ENCODE measurements at places on chromosomes 4 and X.

DNA sequence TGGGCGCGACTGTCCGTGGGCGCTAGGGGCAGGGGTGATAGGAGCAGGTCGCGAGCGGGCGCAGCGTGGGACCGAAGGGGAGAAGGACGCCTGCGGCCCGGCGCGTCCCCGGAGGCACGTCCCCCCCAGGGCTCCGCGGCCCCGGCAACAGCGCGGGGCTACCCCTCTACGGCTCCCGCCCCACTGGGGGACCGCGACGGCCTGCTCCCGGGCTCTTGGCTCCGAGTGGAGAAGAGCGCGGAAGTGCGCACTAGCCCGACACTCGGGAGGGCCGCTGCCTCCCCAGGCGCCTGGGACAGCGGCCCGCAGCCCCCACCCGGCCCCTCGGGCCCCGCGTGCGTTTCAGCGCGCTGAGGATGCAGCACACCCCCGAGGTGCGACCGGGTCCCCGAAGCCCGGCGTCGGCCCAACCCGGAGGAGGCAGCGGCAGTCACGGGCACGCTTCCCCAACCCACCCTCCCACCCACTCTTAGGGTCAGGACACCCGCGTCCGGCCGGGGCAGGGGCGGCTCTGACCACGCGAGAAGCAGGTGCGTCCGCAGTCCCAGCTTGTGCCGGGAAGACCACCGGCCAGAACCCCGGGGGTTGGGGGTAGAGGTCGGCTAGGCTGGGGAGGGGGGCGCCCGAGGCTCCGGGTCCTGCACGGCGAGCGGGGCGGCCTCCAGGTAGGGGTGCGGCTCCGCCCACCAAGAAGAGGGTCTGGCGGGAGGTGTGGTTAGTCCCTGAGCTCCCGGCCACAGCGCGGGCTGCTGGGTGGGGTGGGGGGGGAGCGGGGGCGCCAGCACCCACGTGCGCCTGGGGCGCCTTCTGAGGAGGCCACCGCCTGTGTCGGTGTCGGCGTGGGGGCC lies 18.5 kb upstream of the NAT8L start:
- no peak for DNase-seq

DNA sequence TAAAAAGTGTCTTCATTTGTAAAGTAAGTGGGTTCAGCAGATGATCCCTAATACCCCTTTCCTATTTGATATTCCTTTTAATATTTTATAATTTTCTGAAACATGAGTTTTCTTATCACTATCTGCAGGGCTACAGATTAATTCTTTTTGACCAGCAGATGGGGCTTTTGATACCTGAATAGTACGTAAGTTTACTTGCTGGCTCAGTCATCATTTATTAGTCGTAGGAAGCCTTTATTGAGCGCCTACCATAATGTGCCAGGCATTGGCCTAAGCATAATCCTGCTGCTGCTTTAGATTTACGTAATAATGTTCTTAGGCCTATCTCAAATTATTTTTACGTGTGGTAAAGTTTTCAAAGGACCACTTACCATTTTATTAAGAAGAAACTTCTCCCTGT lies 33.1 kb downstream of the OSTC start:
- DNase-seq: peak; percentile 18

DNA sequence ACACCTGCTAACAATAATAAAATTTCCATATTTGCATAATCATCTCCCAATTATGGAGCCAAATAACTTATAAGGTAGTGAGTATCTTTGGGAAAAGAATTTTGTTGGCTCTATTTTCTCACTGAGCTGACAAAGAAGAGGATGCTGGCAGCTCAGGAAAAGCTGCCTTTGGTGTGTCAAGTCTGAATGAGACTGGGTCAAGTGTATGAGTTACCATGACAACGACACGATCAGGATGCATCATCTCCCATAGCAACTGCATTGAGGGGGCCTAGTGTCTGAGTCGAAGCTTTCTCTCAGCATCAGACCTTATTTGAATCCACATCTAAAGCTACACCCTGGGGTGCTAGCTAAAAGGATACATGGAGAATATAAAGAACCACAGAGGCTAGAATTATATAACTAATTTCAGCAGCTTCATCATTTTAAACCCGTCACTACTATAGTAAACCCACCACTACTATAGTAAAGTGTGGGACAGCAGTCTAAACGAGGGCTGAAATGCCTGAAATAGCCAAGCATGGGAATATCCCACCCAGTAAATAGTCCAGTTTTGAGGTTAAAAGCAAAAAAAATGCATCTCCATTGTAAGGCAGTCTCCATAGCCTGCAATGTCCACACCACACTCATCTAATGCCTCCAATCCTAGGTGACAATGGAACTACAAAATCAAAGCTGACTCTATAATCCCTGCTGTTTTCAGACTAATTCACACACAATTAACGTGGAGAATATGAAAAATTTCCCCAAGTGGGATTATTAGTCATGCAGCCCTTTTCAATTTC lies 16.0 kb downstream of the GSPT2 start:
- no peak for DNase-seq

DNA sequence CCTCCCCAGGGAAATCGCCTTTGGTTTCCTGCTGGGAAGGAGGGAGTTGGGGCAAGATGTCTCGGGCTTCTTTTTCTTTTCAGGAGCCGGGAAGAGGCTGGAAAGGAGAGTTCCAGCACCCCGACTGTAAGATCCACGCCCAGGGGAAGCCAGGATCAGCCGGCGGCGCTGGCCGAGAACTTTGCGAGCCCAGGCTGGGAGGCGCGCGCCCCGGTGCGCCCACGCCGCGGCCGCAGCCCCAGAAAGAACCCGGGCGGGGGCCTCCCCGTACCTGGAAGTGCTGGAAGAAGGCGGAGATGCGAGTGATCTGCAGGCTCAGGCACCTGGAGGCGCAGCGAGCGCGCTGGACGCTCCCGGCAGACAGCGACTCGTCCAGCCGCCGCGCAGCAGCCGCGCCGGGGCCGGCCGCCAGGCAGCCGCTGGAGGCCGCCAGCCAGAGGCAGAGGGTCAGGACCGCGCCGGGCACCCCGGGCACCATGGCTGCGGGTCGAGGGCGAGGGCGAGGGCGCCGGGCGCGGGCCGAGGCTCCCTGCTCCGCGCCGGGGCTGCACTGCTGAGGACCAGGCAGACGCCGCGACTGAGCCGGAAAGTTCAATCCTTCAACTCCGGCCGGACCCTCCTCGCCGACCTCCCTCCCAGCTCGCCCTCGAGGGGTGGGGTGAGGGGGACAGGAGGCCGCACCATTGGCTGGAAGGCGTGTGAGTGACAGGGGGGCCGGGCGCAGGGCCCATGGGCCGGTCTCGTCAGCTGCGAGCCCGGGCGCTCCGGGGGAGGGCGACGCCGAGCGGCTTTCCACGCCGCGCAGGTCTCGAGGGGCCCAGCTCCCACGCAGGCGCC lies at the start of gene ANOS1:
Gene ANOS1 (minus strand): TSS at position 579 of the 837 bp plus-strand sequence. CDS start 101 bp downstream, at position 478.
- peak; percentile 23 for DNase-seq

DNA sequence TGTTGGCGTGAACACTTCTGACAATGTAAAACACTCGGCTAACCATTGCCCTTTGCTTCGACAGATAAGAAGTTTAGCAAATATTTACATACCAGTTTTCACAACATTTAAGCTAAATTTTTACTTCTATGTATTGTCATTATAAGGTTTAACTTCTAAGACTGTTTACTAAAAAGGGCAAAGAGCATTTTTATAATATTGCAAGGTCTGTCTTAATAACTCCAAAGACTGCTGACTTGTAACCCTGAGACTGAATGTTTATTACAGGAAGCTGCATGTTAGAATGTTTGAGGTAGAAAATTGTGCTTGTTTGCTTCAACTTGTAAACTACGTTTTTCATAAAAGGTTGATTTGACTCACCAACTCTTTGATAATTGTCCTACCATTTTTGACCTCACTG lies 213.2 kb upstream of the RPS6KA3 start:
- DNase-seq: no peak

DNA sequence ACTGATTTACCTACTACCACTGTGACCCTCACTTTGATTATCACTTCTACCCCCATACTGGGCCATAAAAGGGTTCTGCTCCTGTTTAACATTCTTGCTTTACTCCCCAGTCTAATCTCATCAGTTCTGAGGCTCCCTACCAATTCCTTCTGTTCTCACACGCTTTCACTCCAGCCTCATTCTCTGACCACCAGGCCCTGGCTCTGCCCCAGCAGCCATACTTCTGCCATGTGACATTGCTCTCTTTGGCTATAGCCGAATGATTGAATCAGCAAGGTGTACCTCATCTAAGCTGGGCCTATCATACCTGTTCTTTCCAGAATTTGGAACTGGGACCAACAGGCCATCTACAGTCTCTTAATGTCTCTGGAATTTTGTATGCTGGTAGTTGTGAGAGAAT lies 14.4 kb upstream of the ELF2 start:
- no peak for DNase-seq

DNA sequence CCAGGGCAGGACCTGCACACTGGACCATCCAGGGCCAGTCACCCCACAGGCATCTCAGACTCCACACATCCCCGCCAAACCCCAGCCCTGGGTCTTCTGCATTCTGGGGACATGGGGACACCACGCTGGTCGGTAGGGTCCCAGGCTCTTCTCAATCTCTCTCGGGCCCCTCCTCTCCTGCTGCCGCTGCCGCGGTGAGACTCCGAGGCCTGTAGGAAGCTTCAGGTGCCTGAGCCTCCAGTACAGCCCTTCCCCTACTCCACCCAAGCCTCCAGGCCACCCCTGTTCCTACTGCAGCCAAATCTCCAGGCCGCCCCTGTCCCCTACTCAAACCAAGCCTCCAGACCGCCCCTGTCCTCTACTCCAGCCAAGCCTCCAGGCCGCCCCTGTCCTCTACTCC lies 5.5 kb upstream of the ASMT start:
- no peak for DNase-seq

DNA sequence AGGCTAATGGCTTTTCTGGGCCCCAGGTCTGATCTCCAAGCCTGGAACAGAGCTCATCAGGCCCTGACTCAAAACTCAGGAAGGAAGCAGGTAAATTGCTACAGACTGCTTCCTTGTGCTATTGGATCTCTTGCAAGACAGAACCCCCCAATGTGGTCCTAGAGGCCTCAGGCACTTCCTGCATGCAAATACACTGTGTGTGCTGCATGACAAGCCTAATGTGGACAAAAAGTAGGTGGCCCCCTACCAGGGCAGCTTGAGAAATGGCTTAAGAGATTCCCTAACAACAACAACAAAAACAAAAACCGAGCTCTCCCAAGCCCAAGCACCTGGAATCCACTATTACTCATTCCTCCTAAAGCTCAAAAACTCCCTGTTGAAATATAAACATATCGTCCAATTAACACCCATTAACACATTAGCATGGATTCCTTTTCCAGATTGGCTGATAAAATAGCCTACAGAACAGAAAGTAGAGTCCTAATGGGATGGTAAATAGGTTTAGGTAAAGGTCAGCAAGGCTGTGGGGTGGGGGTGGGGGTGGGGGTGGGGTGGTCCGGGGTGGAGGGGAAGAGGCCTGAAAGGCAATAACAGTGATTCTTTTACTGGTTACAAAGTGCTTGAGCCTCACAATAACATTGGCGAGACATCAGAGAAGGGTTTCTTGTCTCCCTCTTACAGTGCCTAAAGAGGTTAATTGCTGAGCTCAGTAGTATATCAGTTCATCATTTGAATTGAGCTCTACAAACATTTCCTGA lies 24.1 kb upstream of the FGF16 start:
- DNase-seq: no peak

DNA sequence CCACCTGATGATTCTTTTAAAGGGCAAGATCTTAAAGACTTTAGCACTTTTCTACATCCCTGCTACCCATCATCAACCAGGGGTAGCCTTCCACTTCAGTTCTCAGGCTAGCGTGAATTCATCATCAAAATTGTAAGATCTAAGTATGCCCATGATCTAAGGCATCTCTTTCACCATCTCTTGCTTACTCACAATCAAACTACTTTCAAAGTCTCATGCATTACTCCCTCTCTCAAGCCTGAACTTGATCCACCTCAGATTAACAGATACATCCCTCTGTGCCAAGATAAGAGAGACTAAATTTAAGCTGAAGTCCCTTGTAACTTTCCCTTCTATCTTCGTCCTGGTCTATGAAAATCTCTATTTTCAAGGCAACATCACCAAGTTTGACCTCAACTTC lies 62.8 kb downstream of the DHX15 start:
- DNase-seq: no peak

DNA sequence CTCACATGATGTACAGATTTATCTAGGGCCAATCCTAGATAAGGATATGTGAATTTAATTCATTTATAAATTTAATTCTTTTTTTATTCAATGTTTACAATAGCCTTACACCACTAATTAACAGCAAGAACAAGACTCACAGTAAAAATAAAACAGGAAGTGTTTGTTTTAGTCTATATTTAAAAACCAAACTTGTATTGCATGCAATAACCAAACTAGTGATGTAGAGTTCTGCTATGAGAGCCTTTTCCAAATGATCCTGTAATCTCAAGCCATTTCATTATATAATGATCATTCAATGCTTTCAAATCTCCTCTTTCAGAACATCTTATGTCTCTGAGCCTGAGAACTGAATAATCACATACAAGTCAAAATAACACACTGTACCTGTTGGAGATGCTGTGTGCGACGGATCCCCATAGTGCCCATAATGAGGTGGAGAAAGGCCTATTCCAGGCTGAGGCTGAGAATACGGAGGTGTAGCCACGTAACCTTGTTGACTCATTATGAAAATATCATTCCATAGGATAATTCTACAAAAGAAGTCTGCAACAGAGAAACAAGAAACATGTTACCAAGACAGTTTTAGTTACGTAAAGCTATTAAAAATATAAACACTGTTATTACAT lies 2.6 kb downstream of the SEC24D start:
- DNase-seq: no peak

- no peak for DNase-seq
Observed at GRCh38 chr4:139633661-139634060, 32.0 kb upstream of the MGST2 start.

- peak; percentile 1 for DNase-seq
Observed at GRCh38 chrX:129495900-129496299, 27.4 kb downstream of the SMARCA1 start.

GRCh38 chrX:31093639-31093975 lies 21.8 kb upstream of the FTHL17 start:
- DNase-seq: no peak

GRCh38 chrX:39377773-39378172 lies 576.5 kb downstream of the MID1IP1 start:
- no peak for DNase-seq

DNA sequence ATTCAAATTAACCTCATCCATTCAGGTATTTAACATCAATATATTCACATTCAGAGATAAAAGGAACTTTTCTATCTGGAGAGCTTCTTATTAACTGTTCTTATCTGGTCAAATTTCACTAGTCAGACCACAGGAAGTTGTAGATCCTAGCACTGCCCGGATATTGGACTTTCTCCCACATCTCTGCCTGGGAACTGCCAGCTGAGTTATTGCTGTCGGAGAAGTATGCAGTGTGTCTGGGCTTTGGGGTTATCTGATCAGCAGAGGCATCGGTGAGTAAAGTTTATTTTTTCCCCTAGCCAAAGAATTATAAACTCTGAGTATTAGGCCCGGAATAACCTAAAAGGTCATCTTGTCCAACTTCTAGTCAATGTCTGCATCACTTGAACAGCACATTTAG lies 45.1 kb downstream of the OR13H1 start:
- DNase-seq: no peak
